ENCODE measurements at places on chromosomes 5 and 9. TPM values are rescaled to one million over a fixed set of nuclear protein-coding genes. Genes with fewer than 3 reads are reported as not detected.

GRCh38 chr9:72443855-72444254 lies 77.6 kb upstream of the TMC1 start:
- H3K4me1 ChIP-seq: no peaks in the 10 kb centered on the region
- no peaks in the 10 kb centered on the region for H3K36me3 ChIP-seq
- H3K4me3 ChIP-seq: no peak overlapping the region
- H3K27me3 ChIP-seq: peaks cover 7% of the 10 kb centered on the region

DNA sequence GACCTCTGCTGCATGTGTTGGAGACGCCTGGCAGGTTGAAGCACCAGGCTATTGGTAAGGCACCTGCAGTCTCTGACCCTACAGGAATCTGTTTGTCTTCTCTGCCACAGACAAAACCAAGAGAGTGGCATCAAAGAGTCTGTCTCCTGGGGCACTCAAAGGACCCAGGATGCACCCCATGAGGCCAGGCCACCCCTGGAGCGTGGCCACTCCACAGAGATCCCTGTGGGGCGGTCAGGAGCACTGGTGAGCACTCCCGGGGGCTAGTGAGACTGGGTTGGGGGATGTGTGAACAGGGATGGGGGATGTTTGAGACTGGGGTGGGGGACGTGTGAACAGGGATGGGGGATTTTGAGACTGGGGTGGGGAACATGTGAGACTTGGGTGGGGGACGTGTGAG lies 240.3 kb downstream of the CACNA1B start:
- DNase-seq: no peak
- H3K27me3 ChIP-seq: peaks cover 25% of the 10 kb centered on the region

- peaks cover 75% of the 10 kb centered on the region for H3K36me3 ChIP-seq
- H3K27me3 ChIP-seq: no peaks in the 10 kb centered on the region
- H3K4me3 ChIP-seq: no peak overlapping the region
- no peak overlapping the region for H3K27ac ChIP-seq
- no peak for DNase-seq
- no peaks in the 10 kb centered on the region for H3K4me1 ChIP-seq
Observed at GRCh38 chr5:177146891-177147638, 13.5 kb downstream of the NSD1 start.

DNA sequence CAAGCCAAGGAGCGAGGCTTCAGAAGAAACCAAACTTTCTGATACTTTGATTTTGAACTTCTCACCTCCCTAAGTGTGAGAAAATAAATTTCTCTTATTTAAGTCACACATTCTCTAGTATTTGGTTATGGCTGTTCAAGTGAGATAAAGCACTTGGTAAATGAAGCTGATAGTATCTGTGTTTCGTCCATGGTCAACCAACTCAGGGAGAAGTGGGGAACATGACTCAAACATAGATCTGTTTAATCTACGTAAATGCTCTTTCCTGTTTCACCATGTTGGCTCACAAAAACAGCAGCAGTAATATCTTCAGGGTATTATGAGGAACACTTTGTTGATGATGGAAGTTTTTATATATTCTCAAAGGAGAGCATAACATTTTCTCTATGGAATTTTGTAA lies 2167.2 kb upstream of the C9orf72 start:
- no peak overlapping the region for H3K27ac ChIP-seq
- no peak overlapping the region for H3K4me3 ChIP-seq
- H3K36me3 ChIP-seq: no peaks in the 10 kb centered on the region

DNA sequence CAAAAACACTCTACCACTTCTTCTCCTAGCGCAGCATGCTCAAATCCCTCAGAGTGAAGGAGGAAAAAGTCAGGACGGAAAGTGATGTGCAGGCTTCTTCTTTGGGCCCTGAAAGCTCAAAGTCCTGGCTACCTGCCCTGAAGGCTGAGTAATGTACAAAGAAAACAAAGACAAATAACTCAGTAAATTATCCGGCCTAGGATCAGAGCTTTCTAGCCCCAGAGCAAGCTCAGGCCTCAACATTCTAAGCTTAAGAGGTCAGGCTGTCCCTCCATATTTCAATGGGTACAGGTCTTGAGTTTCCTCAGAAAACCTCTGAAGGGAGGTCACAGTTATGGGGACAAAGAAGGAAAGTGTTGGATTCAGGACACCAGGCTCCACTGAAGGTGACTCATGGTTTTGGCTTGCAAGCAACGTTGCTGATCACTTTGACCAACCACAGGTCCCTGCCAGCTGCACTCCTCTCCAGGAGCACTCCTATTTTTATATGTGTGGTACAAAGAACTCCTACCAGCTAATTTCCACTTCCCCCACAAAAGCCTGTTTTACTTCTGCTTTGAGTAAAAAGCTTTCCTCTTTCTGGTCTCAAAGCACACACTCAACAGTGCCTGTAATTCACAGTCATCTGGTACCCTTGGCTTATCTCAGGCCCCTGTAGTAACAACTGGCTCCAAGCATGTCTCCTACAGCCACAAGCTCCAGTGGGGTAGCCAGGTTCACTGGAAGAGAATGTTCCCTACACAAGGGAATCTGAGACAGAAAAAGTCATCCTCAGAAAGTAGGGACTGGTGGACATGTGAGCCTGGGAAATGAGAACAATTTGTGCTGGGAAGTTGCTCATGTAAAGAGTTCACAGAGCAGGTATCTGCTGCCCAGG lies 115.7 kb downstream of the UGCG start:
- peaks cover 23% of the 10 kb centered on the region for H3K4me1 ChIP-seq
- no peak overlapping the region for H3K4me3 ChIP-seq
- H3K36me3 ChIP-seq: no peaks in the 10 kb centered on the region
- no peak overlapping the region for H3K27ac ChIP-seq

DNA sequence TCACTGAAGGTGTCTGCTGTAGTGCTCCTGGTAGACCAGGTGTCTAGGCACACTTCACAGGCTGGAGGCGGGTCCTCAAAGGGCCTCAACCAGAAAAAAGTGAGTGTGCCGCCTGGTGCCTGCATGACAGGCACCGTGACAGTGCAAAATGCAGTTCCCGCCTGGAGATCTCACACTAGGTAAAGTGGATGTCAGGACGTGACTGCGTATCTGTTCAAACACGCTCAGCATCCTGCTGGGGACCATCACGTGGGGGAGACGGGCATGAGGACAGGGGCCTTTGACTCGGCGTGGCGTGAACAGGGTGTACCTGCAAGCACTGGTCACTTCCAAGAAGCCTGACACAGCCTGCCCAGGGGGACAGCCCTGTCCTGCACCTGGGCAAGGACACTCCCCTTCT lies 32.3 kb upstream of the NTNG2 start:
- peaks cover 6% of the 10 kb centered on the region for H3K4me1 ChIP-seq
- H3K27me3 ChIP-seq: peaks cover 94% of the 10 kb centered on the region
- no peaks in the 10 kb centered on the region for H3K36me3 ChIP-seq
- H3K27ac ChIP-seq: no peak overlapping the region
- DNase-seq: peak; percentile 34

GRCh38 chr9:134222018-134222573 lies 57.7 kb upstream of the RNU6ATAC start:
- peaks cover 81% of the 10 kb centered on the region for H3K27me3 ChIP-seq
- H3K27ac ChIP-seq: no peak overlapping the region
- DNase-seq: no peak
- H3K4me1 ChIP-seq: no peaks in the 10 kb centered on the region

DNA sequence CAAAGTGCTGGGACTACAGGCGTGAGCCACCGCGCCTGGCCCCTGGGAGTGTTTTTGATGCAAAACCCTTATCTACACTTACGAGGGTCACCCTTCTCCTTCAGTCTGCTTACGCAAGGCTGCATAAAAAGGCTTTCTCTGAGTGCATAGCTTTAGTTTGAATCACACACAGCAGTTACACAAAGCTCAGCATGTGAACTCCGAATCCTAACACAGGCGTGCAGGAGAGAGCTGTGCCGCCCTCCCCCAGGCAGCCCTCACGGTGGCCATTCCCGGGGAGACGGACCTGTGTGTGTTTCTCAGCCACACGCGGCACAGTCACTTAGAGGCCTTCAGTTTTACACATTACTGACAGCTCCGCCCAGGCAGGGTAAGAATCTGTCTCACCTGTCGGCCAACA lies 26.7 kb downstream of the EXD3 start:
- no peaks in the 10 kb centered on the region for H3K27me3 ChIP-seq
- no peak overlapping the region for H3K4me3 ChIP-seq
- no peaks in the 10 kb centered on the region for H3K4me1 ChIP-seq
- no peaks in the 10 kb centered on the region for H3K36me3 ChIP-seq
- H3K27ac ChIP-seq: no peak overlapping the region

DNA sequence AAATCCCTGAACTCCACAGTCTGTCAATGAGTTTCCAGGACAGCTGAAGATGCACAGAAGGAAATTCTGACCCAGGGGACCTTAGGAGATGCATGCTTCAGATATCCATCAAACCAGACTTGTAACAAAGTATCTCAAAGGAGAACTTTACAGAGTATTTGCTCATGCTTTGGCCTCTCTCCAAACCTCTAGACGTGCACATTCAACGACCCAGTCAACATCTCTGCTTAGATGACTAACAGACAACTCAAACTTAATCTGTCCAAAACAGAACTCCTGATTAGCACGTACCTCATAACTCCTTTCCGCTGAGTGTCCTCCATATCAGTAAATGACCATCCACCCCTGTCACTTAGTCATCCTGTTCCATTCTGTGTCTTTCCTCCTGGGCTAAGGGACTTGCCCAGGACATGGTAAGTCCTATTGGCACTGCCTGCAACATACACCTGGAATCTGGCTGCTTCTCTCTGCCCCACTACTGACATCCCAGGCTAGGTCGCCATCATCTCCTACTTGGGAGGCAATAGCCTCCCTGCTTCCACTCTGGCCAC lies 107.4 kb downstream of the LMNB1 start:
- no peaks in the 10 kb centered on the region for H3K36me3 ChIP-seq
- peaks cover 8% of the 10 kb centered on the region for H3K4me1 ChIP-seq
- no peak overlapping the region for H3K4me3 ChIP-seq
- peak; percentile 90 for DNase-seq

DNA sequence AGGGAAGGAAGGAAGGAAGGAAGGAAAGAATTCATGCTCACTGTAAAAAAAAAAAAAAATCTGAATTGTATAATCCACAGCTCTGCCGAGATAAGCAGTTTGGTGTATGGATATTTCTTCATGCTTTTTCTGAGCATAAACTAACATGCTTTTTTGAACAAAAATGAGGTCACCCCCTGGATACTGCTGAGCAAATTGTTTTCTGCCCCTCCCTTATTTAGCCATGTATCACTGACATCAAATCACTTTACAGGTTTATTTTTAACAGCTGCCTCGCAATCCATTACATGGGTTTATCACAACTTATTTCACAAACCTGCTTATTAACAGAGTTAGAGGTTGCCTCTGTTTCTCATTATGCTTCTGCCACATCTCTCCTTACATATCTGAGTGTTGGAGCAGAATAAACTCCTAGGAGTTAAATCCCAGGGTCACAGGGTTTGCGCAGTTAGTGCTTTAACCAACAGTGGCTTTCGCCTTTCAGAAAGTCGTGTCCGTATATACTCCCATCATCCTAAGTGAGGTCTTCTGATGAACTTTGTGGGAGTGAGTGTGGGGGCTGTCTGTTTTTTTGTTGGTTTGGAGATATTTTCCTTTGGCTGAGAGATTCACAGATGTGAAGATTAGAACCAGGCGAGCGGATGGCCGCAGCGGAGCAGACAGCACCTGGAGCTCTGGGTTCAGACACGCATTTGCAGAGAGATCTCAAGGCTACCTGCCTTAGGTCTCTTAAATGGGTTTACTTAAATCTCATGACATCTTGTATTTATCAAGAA lies 57.7 kb downstream of the AK8 start:
- H3K36me3 ChIP-seq: no peaks in the 10 kb centered on the region
- no peak for DNase-seq
- peaks cover 35% of the 10 kb centered on the region for H3K27me3 ChIP-seq
- H3K4me3 ChIP-seq: no peak overlapping the region
- no peak overlapping the region for H3K27ac ChIP-seq

Gene LECT2
- not detected for total RNA-seq

Gene LSM11
- total RNA-seq: 6.7 TPM

Gene GABRA6
- not detected for total RNA-seq

Gene SCGB3A1
- 0.33 TPM for total RNA-seq

Data from K562 (cell line).